Cortex of kidney (tissue), 1 donor: ENCODE measurements at places on chromosomes 11 and 22.

DNA sequence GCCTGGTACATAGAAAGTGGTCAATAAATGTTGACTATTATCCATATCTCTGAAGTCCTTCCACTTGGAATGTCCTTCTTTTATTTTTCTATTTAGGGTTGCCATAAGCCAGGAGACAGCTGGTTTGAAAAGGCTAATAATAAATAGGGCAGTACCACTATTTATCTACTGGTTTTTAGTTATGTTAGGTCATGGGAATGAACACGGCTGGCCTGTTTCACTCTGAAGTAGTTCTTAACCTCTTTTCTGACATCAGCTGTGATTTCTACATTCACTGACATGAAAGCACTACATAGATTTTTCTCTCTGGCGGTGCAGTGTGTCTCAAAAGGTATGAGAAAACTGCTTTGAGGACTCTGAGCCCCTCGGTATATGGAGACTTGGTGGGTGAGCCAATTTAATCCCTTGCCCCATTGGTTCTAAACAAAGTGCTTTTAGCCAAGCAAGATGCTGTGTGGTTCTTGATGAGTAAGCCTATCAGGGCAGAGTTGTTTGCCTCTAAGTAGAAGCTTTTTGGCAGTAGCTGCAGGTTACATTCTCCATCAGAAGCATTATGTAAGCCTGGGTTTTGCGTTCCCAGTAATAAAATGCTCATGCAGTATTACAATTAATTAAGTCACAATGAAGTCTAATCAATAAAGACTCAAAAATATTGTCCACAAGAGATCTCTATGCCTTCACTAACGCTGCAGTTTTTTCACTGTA lies 48.7 kb upstream of the APOA1 start:
- no peak for DNase-seq

- DNase-seq = no peak
These were observed 304.9 kb downstream of the BRD1 start for GRCh38 chr22:49522582-49523373.

- DNase-seq = no peak
These were observed 26.0 kb downstream of the PARVA start for GRCh38 chr11:12403122-12403996.

DNA sequence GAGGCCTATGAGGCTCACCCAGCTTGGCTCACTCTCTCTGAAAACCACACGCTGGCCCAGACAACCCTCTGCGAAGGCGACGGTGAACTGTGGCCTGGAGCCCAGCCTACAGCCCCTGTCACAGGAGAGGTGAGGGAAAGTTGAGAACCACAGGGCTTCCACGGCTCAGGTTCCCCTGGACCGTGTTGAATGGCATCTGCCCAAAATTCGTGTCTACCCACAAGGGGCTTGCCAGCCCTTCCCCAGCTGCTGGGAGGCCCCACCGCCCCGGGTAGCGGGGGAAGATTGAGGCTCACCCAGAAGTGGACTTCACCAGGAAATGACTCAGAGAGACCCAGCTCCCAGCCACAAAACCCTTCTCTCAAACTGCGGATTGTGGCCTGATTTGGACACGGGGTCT lies 197.1 kb downstream of the CTTN start:
- DNase-seq = no peak

GRCh38 chr22:23859201-23859600 lies 1.5 kb downstream of the SLC2A11 start:
- no peak for DNase-seq

DNA sequence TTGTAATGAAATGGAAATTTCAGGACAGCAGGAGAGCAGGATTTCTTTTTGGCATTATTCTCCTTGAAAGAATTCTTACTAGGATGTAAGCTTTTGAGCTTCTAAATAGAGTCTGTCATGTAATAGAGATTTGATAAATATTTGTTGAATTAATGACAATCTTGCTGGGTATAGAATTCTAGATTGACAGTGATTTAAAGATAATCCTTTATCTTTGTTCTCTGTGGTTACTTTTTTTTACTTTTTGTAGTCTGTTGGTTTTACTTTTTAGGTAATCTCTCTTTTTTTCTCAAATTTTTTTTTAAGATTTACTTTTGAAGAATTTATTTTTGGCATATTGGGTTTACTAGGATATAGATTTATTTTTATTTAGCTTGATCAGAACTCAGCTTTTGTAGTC lies 54.8 kb downstream of the TMEM135 start:
- DNase-seq = no peak

DNA sequence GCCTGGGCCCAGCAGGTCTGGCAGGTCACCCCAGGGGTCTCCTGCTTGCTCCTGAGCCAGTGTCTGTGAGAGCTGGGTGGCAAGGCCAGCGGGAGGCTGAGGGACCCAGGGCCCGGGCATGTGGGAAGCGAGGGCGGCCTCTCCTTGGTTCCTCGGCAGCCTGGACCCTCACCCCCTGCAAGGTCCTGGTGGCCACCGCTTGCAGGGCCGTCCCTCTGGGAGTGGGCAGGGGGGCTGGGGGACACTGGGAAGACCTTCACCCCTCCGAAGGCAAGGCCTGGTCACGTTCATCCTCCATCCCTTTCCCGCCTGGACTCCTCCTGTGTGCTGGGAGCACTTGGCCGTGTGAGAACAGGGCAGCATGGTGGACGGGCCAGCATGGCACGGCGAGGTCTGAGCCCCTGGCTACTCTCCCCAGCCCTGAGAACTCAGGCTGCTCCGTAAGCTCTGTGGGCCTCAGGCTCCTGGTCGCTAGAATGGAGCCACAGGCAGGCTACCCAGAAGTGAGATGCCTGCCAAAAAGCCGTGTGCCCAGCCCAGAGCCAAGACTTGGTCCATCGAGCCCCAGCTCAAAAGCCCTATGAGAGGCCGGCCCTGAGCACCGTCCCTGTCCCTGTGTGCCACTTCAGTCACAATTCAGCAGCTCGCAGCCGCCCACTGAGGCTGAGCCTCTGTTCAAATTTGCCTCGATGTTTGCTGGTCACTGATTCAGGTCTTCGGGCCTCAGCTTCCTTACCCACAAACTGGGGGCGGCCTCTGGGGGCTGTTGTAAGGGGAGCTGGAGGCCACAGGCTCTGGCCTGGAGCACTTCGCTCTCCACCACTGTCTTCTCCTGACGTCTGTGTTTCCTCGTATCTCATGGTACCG lies 45.0 kb downstream of the IGLL1 start:
- no peak for DNase-seq

- no peak for DNase-seq
These were observed 12.3 kb downstream of the MYO7A start for GRCh38 chr11:77140231-77140851.

GRCh38 chr11:7672960-7673723 lies at the start of gene CYB5R2:
CYB5R2 (minus strand) TSS chr11:7673500; CDS start chr11:7672825, 675 bp downstream.
- no peak for DNase-seq

DNA sequence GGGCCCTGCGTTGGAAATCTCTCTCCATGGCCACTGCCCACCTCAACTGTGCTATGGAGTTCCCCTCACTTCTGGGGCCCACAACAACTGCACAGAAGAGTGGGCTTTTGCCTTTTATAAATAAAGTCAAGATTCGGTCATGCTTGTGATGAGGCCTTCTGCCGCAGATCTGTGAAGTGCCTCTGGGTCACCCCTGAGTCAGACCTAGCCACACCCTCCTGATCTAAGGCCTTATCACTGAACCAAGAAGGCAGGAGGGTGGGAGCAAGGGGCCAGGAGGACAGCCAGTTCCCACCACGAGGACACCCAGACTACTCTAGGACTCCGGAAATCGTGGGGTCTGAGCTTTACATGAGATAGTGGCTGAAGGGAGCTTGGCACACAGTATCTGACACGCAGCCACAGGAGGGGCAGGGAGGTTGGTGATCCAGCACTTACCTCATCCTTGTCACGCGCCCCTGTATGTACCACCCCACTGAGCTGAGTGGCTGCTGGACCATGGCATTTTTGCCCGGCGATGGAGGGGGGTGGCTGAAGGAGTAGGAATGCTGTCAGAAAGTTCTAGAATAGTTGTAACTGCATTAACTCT lies 115.7 kb downstream of the ABTB2 start:
- DNase-seq = no peak

DNA sequence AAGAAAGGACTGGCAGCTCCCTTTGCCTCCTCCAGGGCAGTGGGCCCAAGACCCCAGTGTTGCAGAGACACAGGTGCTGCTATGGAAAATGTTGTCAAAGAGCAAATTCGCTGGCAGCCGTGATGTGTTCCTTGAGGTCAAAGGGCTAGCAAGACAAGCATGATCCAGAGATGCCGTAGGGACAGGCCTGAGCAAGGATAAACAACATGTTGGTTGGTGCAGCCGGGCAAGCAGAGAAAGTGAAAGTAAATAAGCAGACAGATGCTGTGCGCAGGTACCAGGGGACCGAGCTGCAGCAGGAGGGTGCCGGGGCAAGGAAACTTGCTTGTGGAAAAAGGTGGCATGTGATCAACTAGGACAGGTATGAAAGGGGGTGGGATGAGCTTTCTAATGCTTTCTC lies 125.5 kb upstream of the NECTIN1 start:
- no peak for DNase-seq

DNA sequence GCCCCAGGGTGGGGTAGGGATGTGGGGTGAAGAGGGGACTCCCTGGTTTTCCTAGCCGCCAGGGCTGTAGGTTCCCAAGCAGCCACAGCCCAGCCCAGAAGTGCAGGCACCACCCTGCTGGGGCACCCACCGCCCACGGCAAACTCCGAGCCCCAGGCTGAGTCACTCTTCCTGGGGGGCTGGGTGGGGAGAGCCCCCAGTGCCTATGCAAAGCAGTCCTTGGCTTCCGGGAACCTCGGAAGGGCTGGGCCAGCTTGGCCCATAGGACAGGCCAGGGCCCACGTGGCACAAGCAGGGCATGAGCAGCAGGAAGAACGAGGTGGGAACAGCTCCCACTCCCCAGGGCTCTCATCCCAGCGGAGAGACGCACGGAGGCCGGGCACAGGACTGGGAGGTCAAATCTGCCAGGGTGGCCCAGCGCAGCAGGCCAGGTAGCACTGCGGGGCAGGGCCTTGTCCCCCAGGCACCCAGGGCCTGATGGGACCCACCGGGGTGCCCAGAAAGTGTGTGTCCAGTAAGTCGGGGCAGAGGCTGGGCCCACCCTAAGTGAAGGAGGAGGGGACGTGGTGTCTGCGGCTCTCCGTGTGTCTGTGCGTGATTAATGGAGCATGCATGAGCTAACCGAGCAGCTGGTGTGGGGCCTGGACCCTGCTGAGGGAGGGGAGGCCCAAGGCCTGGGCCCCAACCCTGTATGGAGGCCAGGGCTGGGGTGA lies 4.6 kb upstream of the IL17REL start:
- no peak for DNase-seq

- DNase-seq = no peak
These were observed 416.7 kb upstream of the CHORDC1 start for GRCh38 chr11:90639461-90639993.

- no peak for DNase-seq
These were observed 68.7 kb downstream of the ZNRF3 start for GRCh38 chr22:28951969-28952521.

DNA sequence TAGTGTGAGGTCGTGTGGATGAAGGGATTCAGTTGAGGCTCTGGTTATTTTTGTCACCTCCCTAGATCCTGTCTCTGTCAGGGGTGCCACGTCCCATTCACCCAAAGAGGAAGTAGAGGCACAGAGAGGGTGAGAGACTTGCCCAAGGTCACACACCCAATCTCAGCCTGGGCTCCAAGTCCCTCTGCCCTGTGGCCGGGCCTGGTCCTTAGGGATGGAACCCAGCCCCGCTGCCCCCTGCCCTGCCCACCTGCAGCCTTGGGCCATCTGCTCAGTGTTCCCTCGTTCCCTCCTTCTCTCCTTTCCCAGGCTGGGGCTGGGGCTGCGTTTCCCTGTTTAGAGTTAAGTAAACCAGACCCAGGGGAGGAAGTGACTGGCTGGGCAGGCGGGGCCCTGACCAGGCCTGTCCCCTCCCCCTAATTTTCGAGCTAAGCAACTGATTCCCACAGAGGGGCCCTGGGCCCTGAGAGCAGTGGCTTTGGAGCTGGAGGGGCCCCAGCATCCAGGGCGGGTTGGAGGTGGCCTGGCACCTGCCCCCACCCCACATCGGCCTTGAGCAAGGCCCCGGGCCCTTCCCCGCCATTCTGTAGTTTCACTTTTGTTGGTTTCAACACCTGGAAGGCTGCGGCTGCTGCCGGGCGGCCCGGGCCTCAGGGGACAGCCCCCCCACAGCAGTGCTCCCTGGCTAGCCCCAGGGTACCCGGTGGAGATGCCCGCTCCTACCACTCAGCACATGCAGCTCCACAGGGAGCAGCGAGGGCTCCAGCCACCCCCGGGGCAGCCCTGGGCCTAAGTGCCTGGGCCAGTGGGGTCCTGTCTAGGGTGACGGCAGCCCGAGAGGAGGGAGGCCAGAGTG lies 1.5 kb downstream of the TCIRG1 start:
- no peak for DNase-seq

- no peak for DNase-seq
These were observed 88.8 kb upstream of the GALNT18 start for GRCh38 chr11:11710556-11710955.

DNA sequence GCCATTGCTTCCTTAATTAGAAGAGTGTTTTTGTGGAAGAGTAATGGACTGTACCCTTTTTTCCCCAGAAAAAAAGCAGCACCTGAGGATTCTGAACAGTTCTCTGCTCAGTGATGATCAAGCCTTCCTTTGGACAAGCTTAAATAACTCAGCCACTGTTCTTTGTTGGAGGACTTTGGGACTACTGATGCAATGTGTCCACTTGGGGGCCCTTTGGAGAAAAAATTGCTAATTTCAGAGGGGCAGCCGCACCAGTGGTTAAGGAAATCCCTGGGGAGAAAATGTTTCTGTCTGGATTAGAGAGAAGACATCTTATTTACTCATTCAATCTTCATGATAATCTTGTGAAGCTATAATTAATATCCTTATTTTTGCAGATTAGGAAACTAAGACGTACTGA lies 5.3 kb upstream of the KMT2A start:
- no peak for DNase-seq

GRCh38 chr11:118448294-118448693 lies 12.0 kb downstream of the KMT2A start:
- no peak for DNase-seq

DNA sequence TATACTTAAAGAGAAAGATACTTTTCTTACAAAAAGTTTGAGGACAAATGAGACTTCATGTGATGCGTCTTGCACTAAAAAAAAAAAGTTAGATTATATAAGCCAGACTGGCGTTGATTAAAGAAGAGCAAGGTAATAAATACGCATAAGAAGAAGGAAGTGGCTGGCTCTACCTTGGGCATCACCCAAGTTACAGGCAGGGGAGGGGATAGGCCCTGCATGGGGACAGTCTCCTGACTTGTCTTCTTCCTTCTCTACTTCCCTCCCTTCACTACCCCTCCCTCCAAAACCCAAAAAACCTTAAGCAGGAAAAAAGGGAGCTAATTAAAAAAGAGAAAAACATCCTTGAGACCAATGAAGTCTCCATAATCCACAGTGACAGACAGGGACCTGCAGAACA lies 22.3 kb upstream of the TMA7B start:
- DNase-seq = no peak

DNA sequence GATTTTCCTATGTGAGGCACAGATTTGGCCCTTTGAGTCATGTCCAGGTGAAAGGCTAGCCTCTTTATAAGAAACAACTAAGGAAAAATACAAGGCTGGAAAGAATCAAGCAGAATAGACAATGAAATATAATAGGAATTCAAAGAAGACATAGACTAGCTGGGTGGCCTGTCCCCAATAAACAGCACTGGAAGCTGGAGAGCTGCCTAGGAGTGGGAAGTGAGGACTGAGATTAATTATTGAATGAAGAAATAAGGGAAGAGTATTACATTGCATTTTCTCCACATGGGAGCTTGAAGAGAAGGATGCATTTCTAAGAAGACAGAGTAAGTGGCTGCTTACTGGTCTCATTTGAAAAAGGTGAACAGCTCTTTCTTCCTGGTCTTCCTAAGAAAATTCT lies 100.0 kb downstream of the CCDC34 start:
- no peak for DNase-seq

GRCh38 chr11:22461626-22462025 lies 123.4 kb downstream of the SLC17A6 start:
- DNase-seq = no peak

GRCh38 chr11:76225122-76225611 lies 18.9 kb upstream of the WNT11 start:
- no peak for DNase-seq
